Activated naive CD4-positive, alpha-beta T cell (primary cell): ENCODE measurements at places on chromosomes 6 and 20.

DNA sequence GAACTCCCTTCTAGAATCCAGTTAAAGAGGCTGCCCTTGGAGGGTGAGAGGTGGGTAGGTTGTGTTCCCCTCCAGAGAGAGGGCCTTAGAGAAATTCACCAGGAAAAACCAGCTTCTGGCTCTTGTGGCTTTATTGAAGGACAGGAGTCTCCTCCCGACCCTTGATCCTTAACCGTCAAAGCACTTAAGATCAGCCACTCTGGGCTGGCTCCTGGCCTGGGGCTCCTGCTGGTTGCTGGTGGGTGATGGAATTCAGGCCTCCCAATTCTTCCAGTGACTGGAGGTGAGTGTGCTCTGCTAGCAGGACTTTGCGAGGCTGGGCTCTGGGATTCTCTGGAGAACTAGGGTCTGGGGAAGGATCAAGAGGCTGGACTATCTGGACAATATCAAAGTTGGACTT lies 75.6 kb upstream of the LGSN start:
- DNase-seq, result no peak

DNA sequence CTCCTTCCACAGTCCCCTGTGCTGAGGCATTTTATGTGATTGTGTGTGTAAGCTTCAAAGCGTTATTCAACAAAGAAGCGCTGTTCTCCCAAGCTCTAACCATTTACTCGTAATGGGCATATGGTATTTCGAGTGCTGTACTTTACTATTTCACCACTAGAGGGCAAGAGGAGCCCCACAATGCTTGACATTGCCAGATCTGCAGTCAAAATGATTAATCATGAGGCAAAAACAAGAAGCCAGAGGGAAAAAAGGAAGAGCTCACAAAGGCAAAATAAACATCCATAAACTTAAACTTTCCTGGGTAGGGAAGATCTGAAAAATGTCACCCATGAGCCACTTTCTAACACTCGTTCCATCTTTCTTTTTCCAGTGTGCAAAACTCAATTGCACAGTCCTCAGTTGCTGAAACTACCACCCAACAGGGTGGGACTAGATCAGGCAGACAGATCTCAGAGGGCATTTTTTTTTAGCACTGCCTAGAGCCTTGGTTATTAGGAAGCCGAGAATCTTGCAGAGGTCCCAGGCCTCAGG lies 215.0 kb upstream of the PLCB4 start:
- DNase-seq, result no peak

- no peak for DNase-seq
These were observed 364.6 kb downstream of the PREX1 start for GRCh38 chr20:48463096-48463720.

GRCh38 chr6:158257425-158257759 lies 54.9 kb upstream of the TULP4 start:
- no peak for DNase-seq

- no peak for DNase-seq
These were observed 14.3 kb downstream of the PARD6B start for GRCh38 chr20:50745634-50746137.

DNA sequence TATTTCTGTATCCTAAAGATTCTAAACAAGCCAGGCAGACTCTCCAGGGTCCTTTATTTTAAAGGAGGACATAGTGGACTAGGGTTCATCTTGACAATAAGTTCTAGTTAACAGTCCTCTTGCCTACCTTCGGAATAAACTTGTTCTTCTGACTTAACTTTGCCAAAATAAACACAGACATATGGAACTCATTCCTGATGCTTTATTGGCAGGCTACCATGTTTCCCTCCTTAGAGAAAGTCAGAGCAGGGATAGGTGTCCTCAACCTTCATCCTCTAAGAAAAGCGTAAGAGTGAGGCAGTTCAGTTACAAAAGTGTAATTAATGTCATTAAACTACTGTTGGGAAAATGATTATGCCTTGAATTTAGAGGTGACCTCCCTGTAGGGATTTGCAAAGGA lies 46.9 kb upstream of the NRSN1 start:
- DNase-seq, result no peak

GRCh38 chr6:136501514-136501913 lies 48.7 kb downstream of the MAP7 start:
- DNase-seq, result no peak

- DNase-seq, result no peak
These were observed 10.4 kb downstream of the OPN5 start for GRCh38 chr6:47792216-47792733.

DNA sequence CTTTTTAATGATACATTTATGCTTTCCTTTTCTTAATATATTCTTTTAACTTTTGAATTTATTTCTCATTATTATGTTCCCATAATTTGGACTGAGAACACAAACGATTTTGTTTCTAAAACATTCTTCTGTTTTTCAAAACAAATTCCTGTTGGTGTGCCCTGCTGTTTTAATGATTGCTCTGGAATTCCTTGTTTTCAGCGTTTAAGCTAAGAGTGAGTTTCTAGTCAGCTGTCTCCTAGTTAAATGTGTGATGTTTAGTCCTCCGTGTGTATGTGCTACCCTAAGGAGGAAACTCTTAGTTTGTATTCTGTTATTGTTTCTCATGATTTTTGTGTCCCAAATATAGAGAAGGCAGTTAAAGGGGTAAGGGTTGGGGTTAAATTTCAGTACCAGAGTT lies 306.1 kb upstream of the RGS17 start:
- no peak for DNase-seq

GRCh38 chr6:25050356-25050755 lies 114.6 kb upstream of the RIPOR2 start:
- no peak for DNase-seq

GRCh38 chr20:60804240-60804917 lies 447.7 kb upstream of the CDH4 start:
- DNase-seq, result no peak

DNA sequence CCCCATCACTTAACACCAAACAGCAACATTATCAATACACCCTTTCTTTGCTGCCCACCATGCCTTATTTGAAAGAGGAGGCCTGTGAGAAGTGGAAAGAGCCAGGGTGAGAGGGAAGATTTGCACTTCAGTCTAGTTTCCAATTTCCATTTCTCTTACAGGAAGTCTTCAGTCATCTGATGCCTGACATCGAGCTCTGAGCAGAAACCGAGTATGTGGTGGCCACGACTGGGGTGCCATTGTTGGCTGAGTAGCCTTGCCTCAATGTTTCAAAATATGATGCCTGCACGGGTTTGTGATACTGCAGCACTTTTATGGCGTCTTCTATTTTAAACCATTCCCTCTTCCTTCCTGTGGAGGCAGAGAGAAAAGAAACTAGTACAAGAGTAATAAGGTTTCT lies 39.8 kb upstream of the SMIM29 start:
- DNase-seq, result no peak

GRCh38 chr6:34877259-34877658 lies 10.6 kb downstream of the TAF11 start:
- DNase-seq, result no peak

GRCh38 chr20:58714340-58714922 lies 21.8 kb downstream of the NPEPL1 start:
- DNase-seq, result no peak

- DNase-seq, result no peak
These were observed 114.3 kb upstream of the GGTLC1 start for GRCh38 chr20:24102749-24103333.

GRCh38 chr6:56772737-56773184 lies 130.1 kb upstream of the DST start:
- no peak for DNase-seq

DNA sequence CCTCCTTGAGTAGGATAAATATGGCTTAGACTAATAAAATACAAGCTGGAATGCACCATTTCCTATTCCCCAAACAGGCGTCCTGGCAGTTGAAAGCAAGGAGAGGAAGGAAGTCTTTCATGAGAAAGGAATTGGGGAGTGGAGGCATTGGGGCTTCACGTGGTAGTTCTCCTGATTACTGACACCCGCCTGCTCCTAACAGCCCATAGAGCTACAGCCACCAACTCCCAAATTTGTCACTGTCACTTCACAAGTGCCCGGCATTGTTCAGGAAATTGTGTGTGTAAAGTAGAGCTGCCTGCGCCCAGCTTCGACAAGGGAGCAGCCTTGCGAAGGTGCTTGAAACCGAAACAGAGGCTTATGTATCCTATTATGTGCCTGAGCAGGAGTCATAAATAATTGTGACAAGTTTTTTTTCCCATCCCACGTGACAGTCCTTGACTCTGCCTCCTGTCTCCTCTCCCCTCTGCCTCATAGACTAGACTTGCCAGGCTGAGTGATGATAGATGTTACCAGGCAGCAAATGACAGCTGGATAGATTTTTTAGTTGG lies 301.7 kb upstream of the ZFP64 start:
- no peak for DNase-seq
